ENCODE measurements at places on chromosomes 7 and 10. TPM values are rescaled to one million over a fixed set of nuclear protein-coding genes. Genes with fewer than 3 reads are reported as not detected.
A peak's percentile ranks its signal among the peaks of the same experiment; 100 is the strongest.

GRCh38 chr10:42951486-42952251 lies 125.2 kb upstream of the RET start:
- H3K27ac ChIP-seq, result no peak overlapping the region
- peaks cover 4% of the 10 kb centered on the region for H3K27me3 ChIP-seq
- DNase-seq, result no peak

DNA sequence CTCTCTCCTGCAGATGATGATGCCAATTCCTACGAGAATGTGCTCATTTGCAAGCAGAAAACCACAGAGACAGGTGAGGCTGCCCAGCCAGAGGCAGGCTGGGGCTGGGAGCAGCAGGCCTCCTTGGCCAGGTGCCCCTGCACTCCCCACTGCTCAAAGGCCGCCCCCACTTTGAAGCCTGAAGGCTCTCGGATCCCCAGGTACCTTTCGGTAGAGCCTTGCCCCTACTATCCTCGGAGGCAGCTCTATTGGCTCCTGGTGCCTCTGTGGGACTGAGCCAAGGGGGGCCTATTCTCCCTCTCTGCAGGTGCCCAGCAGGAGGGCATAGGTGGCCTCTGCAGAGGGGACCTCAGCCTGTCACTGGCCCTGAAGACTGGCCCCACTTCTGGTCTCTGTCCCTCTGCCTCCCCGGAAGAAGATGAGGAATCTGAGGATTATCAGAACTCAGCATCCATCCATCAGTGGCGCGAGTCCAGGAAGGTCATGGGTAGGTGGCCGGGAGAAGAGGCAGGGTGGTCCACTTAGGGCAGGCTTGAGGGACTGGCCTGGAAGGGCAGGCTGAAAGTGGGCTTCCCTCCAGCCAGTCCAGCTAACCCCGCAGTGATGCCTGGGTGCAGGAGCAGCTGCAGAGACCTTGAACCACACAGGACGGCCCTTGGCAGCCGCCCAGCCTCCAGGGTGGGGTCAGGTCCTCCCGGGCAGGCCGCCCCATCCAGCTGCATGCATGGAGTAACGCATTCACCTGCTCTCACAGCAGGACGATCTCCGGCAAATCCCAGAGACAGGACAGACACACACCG lies 14.1 kb downstream of the LAT2 start:
- peaks cover 20% of the 10 kb centered on the region for H3K36me3 ChIP-seq
- DNase-seq, result no peak
- no peak overlapping the region for H3K27ac ChIP-seq
- H3K4me3 ChIP-seq, result no peak overlapping the region
- no peaks in the 10 kb centered on the region for H3K4me1 ChIP-seq
- H3K27me3 ChIP-seq, result no peaks in the 10 kb centered on the region

DNA sequence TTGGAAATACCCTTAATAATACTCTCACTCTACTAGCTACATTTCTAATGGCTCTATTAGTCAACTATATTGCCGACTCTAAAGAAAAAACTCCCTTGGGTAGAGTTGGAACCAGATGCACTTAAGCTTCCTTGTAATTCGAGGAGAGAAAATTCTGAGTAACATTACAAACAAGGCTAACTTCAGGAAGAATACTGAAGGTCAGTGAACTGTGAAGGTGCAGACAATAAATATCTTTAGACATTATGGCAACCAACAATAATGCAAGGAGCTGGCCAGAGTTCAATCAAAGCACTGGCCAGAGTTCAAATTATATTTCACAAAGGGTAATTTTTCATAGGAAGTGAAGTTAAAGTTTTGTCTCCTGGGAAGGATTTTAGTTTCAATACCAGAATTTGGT lies 40.7 kb upstream of the MRLN start:
- peaks cover 7% of the 10 kb centered on the region for H3K4me1 ChIP-seq
- peaks cover 64% of the 10 kb centered on the region for H3K36me3 ChIP-seq
- no peak overlapping the region for H3K4me3 ChIP-seq
- H3K27ac ChIP-seq, result no peak overlapping the region

DNA sequence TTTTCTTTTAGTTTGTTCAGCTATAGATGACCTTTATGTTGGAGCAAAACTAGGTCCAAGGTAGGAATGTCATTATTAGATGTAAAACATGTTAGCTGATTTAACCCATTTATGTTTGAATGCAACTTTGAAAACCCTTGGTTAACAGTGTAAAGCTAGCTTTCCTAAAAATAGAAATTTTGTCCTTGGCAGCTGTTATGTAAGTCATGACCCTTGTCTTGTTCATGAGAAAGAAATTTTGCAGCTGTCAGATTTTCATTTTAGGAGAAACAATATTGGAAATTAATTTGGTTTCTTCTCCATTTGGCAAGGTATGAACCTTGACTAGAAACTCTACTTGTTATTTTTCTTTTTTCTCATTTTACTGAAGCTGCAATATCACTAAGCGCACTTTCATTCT lies 23.9 kb upstream of the CCAR1 start:
- H3K27me3 ChIP-seq, result no peaks in the 10 kb centered on the region
- no peaks in the 10 kb centered on the region for H3K4me1 ChIP-seq
- H3K4me3 ChIP-seq, result no peak overlapping the region
- no peak overlapping the region for H3K27ac ChIP-seq

DNA sequence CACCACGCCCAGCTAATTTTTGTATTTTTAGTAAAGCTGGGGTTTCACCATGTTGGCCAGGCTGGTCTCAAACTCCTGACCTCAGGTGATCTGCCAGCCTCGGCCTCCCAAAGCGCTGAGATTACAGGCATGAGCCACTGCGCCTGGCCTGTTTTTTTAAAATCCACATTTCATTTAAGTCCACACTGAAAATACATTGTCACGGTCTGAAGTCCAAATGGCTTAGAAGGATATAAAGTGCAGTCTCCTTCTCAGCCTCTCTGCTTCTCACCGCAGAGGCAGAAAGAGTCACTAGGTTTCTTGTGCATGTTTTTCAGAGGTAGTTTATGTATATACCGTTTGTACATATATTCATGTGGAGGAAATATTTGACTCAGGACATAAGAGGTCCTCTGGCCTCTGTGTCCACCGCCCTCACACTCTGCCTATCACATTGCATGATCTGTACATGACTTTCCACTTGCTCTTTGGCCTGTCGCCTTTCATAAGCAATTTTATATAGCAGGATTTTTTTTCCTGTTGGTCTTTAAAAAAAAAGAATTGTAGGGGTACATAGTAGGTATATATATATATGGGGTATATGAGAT lies 42.9 kb downstream of the BLNK start:
- no peak overlapping the region for H3K4me3 ChIP-seq
- no peaks in the 10 kb centered on the region for H3K27me3 ChIP-seq
- DNase-seq, result no peak
- H3K36me3 ChIP-seq, result no peaks in the 10 kb centered on the region

GRCh38 chr10:62924344-62924748 lies 108.2 kb upstream of the EGR2 start:
- H3K27me3 ChIP-seq, result peaks cover 14% of the 10 kb centered on the region
- H3K27ac ChIP-seq, result no peak overlapping the region
- H3K4me1 ChIP-seq, result no peaks in the 10 kb centered on the region
- H3K36me3 ChIP-seq, result no peaks in the 10 kb centered on the region

DNA sequence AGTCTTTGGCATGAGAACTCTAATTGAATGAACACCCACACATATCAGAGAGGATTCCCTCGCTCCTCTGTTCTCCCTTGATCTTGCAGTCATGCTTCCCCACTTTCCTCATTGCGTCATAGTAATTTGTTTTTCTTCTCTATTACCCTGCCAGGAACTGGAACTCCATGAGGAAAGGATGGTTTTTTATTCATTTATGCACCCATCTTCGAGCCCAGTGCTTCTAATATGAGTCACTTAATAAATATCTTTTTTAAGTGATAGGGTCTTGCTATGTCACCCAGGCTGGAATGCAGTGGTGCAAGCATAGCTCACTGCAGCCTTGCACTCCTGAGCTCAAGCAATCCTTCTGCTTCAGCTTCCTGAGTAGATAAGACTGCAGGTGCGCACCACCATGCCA lies 83.5 kb downstream of the OTUD1 start:
- no peaks in the 10 kb centered on the region for H3K36me3 ChIP-seq
- H3K4me3 ChIP-seq, result no peak overlapping the region
- no peak overlapping the region for H3K27ac ChIP-seq
- DNase-seq, result no peak

GRCh38 chr10:89207181-89207800 lies at the start of gene CH25H:
Gene CH25H (minus strand): TSS chr10:89207317. CDS start chr10:89207292, 25 bp downstream.
- peak; percentile 76 for DNase-seq
- no peak within 1 kb of the TSS for H3K27ac ChIP-seq
- peak within 1 kb of the TSS; percentile 69 for H3K4me3 ChIP-seq
- no peaks in the 10 kb centered on the region for H3K36me3 ChIP-seq
- H3K4me1 ChIP-seq, result peaks cover 10% of the 10 kb centered on the region
- peaks cover 35% of the 10 kb centered on the region for H3K27me3 ChIP-seq

GRCh38 chr7:82511542-82511941 lies 68.0 kb upstream of the CACNA2D1 start:
- H3K4me1 ChIP-seq, result no peaks in the 10 kb centered on the region
- H3K27ac ChIP-seq, result no peak overlapping the region
- no peaks in the 10 kb centered on the region for H3K36me3 ChIP-seq
- H3K4me3 ChIP-seq, result no peak overlapping the region
- DNase-seq, result no peak

- no peak within 1 kb of the TSS for H3K27ac ChIP-seq
- peaks cover 35% of the 10 kb centered on the region for H3K27me3 ChIP-seq
- peak; percentile 60 for DNase-seq
- peaks cover 3% of the 10 kb centered on the region for H3K4me1 ChIP-seq
- no peaks in the 10 kb centered on the region for H3K36me3 ChIP-seq
Measured at GRCh38 chr7:143362131-143363015, at the start of gene FAM131B. Gene FAM131B (minus strand): TSS chr7:143362713. CDS start chr7:143362603, 110 bp downstream.

GRCh38 chr7:49791088-49791741 lies 17.8 kb downstream of the VWC2 start:
- H3K4me3 ChIP-seq, result no peak overlapping the region
- no peaks in the 10 kb centered on the region for H3K36me3 ChIP-seq
- H3K4me1 ChIP-seq, result no peaks in the 10 kb centered on the region
- DNase-seq, result peak; percentile 32
- H3K27me3 ChIP-seq, result peaks cover 9% of the 10 kb centered on the region
- no peak overlapping the region for H3K27ac ChIP-seq

DNA sequence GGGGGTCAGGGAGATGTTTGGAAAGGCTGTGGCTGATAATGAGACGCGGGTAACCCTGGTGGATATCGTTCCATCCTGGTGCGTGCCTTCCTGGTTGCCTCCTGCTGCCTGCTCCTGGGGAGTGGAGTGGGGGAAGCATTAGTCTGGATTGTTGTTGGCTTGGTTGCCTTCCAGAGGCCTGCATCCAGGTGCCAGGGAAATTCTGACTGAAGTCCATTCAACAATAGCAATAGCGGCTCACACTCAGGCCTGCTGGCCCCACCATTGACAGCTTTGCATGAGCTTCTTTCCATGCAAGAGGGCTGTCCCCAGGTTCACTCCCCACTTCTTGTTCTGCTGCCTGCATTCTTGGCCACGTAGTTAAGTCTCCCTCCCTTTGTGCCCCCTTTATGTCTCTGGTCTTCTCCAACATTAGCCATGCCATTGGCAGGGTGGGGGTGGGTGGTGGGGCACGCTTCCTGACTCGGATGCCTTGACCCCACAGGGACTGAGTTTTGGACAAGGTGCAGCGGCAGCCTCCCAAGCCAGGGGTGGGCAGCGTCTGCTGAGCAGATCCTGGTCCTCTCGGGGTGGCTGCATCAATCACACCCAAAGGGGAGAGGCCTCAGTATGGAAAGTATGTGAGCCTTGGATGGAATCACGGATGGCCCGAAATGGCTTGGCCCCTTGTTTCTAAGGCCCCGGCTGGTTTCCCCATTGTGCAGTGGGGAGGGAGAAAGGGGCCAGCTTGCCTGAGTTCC lies 150.2 kb downstream of the GRK5 start:
- DNase-seq, result no peak
- H3K27me3 ChIP-seq, result no peaks in the 10 kb centered on the region
- H3K27ac ChIP-seq, result no peak overlapping the region
- peaks cover 16% of the 10 kb centered on the region for H3K36me3 ChIP-seq

- H3K4me3 ChIP-seq, result no peak overlapping the region
- no peaks in the 10 kb centered on the region for H3K36me3 ChIP-seq
- DNase-seq, result no peak
- no peaks in the 10 kb centered on the region for H3K27me3 ChIP-seq
Measured at GRCh38 chr10:70188768-70189167, 18.5 kb upstream of the SAR1A start.

GRCh38 chr10:34291466-34292193 lies 523.5 kb downstream of the PARD3 start:
- peaks cover 9% of the 10 kb centered on the region for H3K4me1 ChIP-seq
- H3K27me3 ChIP-seq, result peaks cover 14% of the 10 kb centered on the region
- H3K27ac ChIP-seq, result no peak overlapping the region
- DNase-seq, result no peak

The CUBN gene
- 0.43 TPM for total RNA-seq

The MOGAT3 gene
- total RNA-seq, result not detected

The CCM2 gene
- 80.1 TPM for total RNA-seq

The NUTM2E gene
- total RNA-seq, result 0.11 TPM

The ZNF485 gene
- total RNA-seq, result 6.9 TPM

The PRTFDC1 gene
- total RNA-seq, result 0.32 TPM

The ADCY1 gene
- 1.2 TPM for total RNA-seq
